ENCODE measurements at places on chromosomes 11 and 22.

GRCh38 chr11:73528483-73529203 is 69.3 kb downstream of the FAM168A start:
- DNase-seq = no peak

GRCh38 chr22:25746012-25746373 is 4.0 kb downstream of the MYO18B start:
- no peak for DNase-seq

GRCh38 chr11:78423241-78423640 is 5.6 kb upstream of the GAB2 start:
- no peak for DNase-seq

DNA sequence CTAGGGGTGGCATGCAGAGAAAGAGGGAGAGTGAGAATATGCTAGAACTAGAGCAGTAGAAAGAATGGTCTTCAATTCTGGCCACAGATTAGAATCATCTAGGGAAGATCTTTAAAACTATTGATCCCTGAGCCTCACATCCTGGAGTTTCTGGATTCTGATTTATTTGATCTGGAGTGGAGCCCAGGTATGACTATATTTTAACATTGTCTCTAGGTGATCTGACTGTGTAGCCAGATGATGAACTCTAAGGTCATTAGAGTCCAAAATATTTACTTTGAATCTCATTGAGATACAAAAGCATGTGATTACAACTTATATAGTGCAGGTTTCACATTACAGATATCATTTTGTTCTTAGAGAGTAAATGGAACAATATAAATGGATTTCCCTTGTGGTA is 79.7 kb downstream of the FDX1 start:
- no peak for DNase-seq

DNA sequence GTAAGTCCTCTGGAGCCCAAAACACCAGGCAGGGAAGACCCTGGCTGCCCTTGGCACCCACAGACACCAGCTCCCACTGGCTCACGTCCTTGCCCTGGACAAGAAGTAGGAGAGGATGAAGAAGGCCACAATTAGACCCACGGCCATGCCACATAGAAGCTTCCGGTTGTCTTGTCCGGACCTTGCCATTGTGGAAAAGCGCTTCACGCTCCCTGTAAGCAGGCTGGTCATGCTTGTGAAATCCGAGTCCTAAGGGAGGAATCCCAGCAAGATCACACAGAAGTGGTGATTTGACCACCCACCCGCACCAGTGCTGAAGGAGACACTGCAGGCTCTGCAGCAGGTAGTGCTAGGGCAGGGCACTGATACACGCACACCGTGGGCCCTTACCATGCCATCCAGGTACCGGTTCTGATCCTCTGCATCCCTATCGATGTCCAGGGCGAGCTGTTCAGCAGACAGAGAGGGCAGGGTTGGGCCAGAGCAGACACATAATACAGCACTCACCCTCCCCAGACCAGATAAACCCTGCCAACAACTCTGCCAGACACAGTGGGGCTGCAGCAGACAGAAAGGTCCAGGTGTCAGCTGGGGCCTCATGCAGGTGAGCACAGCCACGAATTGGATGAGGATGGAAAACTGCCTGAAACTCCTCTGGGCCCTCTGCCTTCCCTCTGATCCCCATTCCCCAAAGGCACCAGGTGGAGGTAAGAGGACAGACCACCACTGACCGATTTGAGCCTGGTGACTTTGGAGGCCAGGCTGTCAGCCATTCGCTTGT is 1.8 kb downstream of the BET1L start:
- DNase-seq = no peak

DNA sequence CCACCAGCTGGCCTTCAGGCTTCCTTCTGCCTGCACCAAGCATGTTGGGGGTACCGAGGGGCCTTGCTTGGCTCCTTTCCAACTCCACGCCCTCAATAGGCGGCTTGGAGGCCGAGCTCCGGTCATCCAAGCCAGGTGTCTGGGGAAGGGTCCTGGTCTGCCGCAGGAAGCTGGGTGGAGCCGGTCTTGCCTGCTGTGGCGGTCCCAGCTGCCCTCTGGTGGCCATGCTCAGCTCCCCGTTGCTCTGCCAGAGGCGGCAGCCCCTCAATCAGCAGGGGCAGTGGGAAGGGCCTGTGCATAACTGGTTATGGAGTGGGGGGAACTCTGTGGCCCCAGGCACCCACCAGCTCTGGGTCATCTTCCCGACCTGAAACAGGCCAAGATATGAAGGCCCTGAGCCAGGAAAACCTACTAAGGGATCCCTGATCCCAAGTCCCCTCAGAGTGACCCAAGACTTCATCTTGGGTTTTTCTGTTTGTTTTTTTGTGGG is 3.2 kb downstream of the ARVCF start:
- DNase-seq = no peak

- DNase-seq = no peak
These were observed 1328.7 kb upstream of the RAG2 start for GRCh38 chr11:37926772-37927171.

GRCh38 chr11:88281317-88281712 is 56.2 kb downstream of the CTSC start:
- DNase-seq = no peak

DNA sequence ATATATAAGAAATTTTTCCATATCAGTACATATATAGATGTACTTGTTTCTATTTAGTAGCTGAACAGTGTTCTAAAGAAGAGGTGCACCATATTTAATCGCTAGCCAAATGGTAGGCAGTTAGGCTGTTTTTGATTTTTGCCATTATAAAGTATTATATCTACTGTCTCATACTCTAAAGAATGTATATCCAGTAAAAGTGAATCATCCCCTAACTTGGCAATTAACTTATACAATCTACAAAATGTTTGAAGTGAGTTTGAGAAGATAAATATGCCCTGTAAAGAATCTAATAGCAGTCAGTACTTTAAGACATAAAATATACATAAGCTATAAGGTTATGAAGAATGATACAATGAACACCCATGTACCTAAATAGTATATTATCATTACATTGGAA is 291.5 kb downstream of the SWAP70 start:
- no peak for DNase-seq

GRCh38 chr22:48811885-48812284 is 1015.8 kb downstream of the BRD1 start:
- no peak for DNase-seq

DNA sequence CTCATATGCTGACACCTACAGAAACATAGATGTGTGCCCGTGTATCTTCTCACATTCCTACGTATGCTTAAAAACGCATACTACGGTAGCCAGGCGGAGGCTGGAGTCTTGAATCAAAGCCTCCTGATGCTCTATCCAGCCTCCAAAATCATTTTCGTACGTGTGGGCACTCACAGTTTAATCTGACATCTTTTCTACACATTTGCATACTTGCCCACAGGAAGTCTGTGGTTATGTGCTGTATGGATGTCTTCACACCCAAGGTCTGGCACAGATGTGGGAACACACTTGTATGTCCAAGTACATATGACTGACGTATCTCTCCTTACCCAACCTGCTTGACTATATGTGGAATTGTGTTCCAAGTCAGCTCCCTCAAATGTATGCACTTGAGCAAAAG is 561.8 kb upstream of the CADM1 start:
- no peak for DNase-seq

- no peak for DNase-seq
These were observed 208.5 kb downstream of the RAB38 start for GRCh38 chr11:87966694-87967093.

- no peak for DNase-seq
These were observed 31.2 kb downstream of the FLI1 start for GRCh38 chr11:128724891-128725611.

DNA sequence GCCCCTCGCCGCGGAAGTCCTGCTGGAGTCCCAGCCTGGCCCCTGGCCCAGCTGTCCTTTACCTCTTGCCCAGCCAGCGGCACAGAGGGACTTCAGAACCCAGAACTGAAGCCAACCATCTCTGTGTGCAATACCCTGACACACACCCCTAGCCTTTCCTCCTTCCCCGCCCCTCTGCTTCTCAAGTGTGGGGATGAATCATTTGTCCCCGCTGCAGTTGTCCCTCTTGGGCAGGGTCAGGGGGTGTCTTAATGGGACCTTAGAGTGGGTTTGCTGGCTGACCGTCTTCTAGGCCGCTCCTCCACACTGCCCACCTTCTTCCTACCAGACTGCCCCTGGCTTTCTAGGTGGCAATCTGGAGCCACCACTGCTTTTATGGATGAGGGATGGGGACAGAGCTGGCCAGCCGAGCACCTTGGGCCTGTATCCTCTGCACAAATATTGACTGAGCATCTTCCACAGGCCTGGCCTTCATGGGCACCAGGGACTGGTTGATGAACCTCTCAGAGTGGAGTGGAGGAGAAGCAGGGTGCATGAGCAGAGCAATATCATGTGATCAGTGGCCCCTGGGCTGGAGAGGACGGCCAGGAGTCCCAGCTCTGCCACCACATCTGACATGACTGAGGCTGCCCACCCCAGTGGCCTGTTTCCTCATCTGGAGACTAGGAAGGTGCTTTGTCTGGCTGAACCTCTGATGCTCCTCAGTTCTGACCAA is 668 bp upstream of the CHST1 start:
- no peak for DNase-seq

DNA sequence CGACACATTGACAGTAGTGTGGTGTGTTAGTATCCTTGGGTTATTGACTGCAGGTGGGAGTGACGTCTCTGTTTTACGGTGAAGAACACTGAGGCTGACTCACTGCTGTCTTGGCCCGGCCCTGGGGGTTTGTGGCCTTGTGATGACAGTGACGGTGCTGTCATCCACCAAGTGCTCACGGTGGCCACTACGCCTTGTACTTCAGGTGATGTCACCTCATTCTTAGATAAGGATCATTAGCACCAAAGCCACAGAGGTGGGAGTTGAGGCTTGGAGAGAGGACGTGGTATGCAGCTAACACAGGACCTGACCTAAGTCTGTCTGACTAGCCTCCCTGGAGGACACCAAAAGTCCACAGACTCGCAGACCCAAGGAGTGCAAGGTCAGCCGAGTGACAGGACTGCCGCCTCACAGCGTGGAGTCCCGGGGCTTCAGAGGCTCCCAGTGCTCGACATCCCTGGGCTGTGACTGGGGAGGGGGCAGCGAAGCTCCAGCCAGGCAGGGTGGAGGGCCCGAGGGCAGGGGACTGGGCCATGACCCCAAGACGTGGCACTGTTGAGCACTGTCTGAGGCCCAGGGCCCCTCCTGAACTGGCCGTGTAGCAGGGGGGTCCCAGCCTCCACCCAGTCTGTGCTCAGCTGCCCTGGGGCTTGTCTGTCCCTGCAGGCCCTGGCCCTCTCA is 56.5 kb downstream of the NAT10 start:
- DNase-seq = no peak

DNA sequence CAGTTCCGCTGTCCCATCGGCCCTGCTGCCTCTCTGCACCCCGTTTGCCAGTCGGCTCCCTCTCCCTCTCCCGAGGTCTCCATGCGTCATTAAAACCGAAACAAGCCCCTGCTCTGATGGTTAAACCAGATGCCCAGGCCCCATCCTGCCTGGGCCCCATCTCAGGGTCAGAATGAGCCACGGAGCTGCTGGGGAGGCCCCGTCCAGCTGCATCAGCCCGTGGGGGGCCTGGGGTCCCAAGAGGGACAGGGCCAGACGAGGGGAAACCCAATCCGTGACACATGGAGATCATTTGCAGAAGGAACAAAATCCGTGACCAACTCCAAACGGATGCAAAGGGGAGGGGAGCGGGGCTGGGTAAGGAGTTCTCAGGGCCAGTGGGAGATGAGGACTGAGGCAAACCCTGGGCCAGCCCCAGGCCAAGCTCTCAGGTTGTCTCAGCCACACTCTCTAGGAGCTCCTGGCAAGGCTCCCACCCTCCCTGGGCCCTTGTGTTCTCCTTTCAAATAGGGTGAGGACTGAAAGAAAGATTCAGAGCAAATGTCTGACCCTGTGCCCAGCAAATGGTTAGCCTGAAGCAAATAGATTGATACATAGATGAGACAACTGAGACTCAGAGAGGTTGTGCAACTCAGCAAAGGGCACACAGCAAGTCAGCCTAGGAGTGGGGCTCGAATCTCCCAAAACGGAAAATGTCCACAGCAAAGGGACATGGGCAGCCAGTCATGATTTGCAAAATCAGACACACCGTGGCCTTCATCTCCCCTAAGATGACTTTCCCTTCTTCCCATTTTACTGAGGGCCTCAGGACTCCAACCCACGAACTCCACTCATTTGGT is 162.1 kb downstream of the MN1 start:
- DNase-seq = no peak

GRCh38 chr11:33536178-33536577 is 164.4 kb downstream of the C11orf91 start:
- no peak for DNase-seq

GRCh38 chr11:121648306-121648705 is 195.5 kb upstream of the SORL1-AS1 start:
- DNase-seq = no peak

GRCh38 chr11:125132596-125132995 is 21.2 kb upstream of the TMEM218 start:
- DNase-seq = no peak

GRCh38 chr11:6228520-6228919 is 5.9 kb downstream of the FHIP1B start:
- DNase-seq = no peak

DNA sequence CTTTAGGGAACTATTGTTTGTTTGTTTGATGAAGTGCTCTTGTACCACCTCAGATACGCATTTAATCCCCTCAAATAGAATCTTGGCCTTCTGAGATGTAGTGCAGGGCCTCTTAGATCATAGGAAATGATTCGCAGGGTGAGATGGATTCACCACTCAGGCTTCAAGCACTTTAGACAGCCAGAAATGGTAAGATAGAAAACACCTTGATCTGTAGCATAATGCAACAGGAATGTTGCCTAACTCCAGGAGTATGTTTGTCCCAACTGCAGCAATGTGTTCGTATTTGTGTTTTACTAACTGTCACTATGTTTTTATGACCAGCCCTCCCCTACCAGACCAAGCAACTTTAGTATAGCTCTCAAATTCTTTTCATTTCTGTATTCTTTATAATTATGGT is 761.2 kb downstream of the NELL1 start:
- DNase-seq = no peak

Data from HFF-Myc (cell line).